Nephron progenitor cell (in vitro differentiated cells): ENCODE measurements at places on chromosomes 3 and 15.

- no peak for DNase-seq
Observed at GRCh38 chr3:70753572-70753971, 441.1 kb upstream of the MDFIC2 start.

DNA sequence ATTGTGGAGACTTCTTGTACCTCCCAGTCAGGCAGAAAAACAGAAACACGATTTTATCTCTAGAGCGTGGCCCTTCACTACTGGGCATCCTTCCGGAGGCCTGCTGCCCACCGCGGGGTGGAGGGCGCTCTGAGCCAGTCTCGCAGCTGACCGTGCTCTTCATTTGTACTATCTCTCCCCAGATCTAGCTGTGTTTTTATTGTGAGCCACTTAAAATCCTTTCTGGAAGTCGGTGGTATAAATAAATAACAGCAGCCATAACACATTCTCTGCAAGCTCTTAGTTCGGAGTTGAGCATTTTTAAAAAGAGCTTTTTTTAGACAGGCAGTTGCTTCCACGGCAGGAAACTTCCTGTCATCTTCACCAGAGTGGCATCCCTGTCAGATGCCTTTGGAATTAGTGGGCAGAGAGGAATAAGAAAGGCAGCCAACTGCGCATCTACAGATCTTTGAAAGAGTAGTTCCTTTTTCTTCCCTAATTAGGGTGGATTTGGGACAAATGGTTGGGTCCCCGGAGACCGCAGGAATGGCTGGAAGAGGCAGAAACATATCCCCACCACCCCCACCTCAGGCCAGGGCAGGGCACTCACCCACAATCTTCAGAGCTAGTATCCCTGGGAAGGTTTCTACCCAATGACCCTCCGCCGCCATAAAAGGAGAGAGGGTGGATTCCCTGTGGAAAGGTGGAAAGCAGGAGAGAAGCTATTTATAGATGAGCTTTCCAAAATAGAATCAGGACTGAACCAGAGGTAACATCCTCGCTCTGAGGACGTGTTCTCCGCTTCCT is 91.1 kb downstream of the TOP2B start:
- no peak for DNase-seq

GRCh38 chr3:13579063-13579462 is 30.1 kb downstream of the FBLN2 start:
- no peak for DNase-seq

DNA sequence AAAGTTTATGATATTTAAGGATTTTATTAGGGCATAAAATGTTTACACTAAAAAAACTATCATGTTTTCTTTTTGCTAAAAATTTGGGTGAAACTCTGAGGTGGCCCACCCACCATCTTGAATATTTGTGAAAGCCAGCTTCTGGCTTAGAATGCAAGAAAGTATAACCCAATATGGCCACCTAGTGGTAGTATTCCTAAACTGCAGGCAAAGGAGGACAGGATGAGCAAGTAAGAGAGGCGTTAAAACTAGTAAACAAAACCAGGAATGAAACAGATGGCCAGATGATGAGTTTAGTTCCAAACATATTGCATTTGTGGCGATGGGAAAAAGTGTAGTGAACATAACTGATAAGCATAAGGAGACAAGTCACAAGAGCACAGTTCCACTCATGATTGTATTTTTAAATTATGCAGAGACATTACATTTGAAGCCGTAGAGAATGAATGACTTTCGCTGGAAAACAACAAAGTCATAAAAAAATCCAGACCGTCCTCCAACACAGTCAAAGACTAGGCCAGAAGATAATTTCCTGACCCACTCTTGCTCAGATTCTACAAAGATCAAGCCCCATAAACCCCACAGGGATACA is 103.3 kb upstream of the PRTG start:
- DNase-seq = peak; percentile 61

GRCh38 chr3:16499351-16499750 is 14.1 kb downstream of the RFTN1 start:
- DNase-seq = no peak

GRCh38 chr15:99631255-99631654 is 65.5 kb downstream of the MEF2A start:
- DNase-seq = no peak

DNA sequence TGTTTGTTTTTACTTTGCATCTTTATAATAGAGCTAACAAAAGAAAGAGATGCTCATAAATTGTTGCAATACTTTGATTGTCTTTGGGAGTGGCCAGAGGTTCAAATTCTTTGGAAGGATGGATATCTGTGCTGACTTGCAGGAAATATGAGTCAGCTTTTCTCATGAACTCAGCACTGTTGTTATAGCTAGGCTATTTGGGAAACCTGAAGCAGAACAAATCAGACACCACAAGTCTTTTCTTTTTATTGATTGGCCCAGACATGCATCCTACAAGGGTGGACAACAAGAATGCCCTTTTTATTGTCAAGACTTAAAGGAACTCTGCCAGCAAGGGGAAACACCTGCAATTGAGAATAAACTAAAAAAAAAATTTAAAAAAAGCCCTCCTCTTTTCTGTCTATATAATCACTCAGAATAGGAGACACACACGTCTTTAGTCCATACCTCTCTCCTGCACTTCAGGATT is 4.6 kb upstream of the DENND4A start:
- no peak for DNase-seq

- no peak for DNase-seq
Observed at GRCh38 chr15:65551183-65551582, 20.9 kb downstream of the HACD3 start.
